A549 treated with ZK216348 at 1 μM for 4 hours (cell line): ENCODE measurements at places on chromosomes 2 and 18. TPM values are rescaled to one million over a fixed set of nuclear protein-coding genes. Genes with fewer than 3 reads are reported as not detected.

The IMPACT gene
- total RNA-seq = 9.9 to 23.2 TPM (median 12.9 TPM) in 5 replicates

The RHBDD1 gene
- total RNA-seq = 6.9 to 11.5 TPM (median 9.4 TPM) in 5 replicates

The CDH7 gene
- total RNA-seq = 0.02 TPM in 1 of 5 replicates, not detected in the others

The XDH gene
- 0.74 to 1.3 TPM (median 1.2 TPM) in 5 replicates for total RNA-seq

The IL1RL2 gene
- not detected in 5 replicates for total RNA-seq

The EMILIN2 gene
- 8.6 to 14.7 TPM (median 14.1 TPM) in 5 replicates for total RNA-seq

The IL37 gene
- not detected in 5 replicates for total RNA-seq

The GPAT2 gene
- total RNA-seq = not detected in 5 replicates

The KCNG3 gene
- 0.34 to 0.92 TPM (median 0.79 TPM) in 5 replicates for total RNA-seq

The FLACC1 gene
- total RNA-seq = 0.34 to 0.57 TPM in 2 of 5 replicates, not detected in the others

The PROM2 gene
- total RNA-seq = 0.11 to 0.19 TPM (median 0.15 TPM) in 3 of 5 replicates, not detected in the others

The EVX2 gene
- total RNA-seq = not detected in 5 replicates

The ADD2 gene
- total RNA-seq = 21.3 to 31.7 TPM (median 25.0 TPM) in 5 replicates

The ALS2 gene
- total RNA-seq = 8.8 to 13.8 TPM (median 12.4 TPM) in 5 replicates
